Karpas-422 (cell line): ENCODE measurements at places on chromosomes 6 and 20. TPM values are rescaled to one million over a fixed set of nuclear protein-coding genes. Genes with fewer than 3 reads are reported as not detected.

DNA sequence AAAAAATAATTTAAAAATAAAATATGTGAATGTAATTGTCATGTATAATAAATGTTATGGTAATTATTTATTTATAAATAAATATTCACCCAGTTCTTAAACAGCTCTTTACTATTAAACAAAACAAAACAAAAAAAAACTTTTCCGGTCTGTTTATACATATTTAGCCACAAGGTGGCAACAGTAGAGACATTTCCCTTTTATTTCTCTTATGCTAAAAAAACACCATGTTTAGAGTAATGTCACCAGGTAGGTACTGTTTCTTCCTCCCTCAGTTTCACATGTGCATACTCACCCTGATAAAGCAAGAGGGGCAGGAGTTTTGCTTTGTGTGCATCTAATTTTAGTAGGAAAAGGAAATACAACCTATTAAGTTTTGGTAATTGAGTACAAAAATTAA, 610.4 kb upstream of the IMPG1 start:
- peak; percentile 57 for DNase-seq

DNA sequence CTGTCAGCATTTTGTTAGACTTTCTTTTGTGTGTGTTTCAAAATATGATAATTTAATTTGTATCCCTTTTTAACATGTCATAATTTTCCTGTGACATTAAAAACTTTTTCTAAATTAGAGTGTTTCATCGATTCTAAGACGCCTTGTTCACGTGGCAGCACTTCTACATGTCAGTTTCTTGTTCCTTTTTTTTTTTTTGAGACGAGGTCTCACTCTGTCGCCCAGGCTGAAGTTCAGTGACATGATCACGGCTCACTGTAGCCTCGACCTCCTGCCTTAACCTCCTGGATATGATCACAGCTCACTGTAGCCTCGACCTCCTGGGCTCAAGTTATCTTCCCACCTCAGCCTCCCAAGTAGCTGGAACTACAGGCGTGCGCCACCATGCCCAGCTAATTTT, 27.6 kb upstream of the ADRM1 start:
- DNase-seq = no peak

The ACOT8 gene
- 93.7 and 96.4 TPM in 2 replicates for total RNA-seq

GRCh38 chr6:95417856-95418255, 159.5 kb upstream of the MANEA start:
- DNase-seq = no peak

The DZANK1 gene
- total RNA-seq = 27.9 and 35.6 TPM in 2 replicates

The VSX1 gene
- not detected in 2 replicates for total RNA-seq

The OR2J3 gene
- total RNA-seq = not detected in 2 replicates

DNA sequence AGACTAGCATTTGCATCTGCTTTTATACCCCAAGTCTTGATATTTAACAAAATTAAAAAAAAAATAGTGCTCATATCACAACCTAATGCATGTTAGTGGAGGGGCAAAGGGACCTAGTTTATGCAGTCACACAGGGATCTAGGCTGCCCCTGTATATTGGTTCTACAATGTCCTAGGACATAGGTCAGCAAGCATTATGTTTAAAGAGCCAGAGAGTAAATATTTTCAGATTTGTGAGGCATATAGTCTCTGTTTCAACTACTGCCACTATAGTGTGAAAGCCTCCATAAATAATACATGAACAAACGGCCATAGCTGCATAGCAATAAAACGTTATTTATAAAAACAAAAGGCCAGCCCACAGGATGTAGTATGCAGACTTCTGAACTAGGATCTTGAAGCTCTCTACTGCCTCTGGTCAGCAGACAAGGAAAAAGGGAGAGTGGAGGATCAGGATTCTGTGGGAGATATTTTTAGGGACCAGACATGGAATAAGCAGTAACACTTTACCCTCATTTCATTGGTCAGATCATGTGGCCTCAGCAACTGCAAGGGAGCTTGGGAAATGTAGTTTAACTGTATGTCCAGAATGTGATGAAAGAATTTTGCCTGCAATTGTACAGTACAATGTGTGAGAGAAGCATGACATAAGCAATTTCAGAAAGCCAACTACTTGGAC, 414.2 kb upstream of the SPTLC3 start:
- no peak for DNase-seq

GRCh38 chr6:41682497-41683272, 44.4 kb downstream of the MDFI start:
- DNase-seq = no peak

DNA sequence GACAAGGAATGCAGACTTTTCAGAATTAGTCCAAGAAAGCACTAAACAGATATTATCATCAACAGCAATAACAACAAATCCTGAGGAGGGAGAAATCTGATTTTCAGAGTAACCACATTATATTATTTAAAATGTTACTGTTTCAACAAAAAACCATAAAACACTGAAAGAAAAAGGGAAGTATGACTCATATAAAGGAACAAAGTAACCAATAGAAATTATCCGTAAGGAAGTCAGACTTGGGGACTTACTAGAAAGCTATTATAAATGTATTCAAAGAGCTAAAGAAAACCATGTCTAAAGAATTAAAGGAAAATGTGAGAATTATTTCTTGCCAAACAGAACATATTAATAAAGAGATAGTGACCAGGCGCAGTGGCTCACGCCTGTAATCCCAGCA, 98.1 kb downstream of the MYLK4 start:
- no peak for DNase-seq

GRCh38 chr6:139988685-139989084, 614.2 kb upstream of the CITED2 start:
- no peak for DNase-seq

GRCh38 chr6:125745281-125746018, 4.0 kb upstream of the HEY2 start:
- no peak for DNase-seq

The ADGRF1 gene
- total RNA-seq = not detected in 2 replicates

The RSPH4A gene
- total RNA-seq = 0.51 TPM in 1 of 2 replicates, not detected in the other

The RMND1 gene
- 25.3 and 31.0 TPM in 2 replicates for total RNA-seq

DNA sequence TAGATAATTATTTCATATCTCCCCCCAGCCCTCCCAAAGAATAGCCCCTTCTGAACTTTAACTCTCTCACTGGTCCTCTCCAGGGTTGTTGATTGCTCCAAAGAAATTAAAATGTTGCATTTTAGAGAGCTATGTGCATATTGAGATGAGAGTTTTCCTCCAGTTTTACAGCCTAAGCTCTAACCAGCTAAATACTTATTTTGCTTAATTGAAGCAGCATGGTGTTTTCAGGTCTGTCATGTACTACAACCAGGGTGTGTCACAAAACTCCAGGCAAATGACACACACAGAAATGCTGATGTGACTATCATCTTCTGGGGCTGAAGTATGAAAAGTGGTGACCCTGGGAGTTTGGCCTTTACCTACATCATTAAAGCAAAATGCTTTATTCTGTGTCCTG, 196.8 kb upstream of the STXBP5 start:
- no peak for DNase-seq

DNA sequence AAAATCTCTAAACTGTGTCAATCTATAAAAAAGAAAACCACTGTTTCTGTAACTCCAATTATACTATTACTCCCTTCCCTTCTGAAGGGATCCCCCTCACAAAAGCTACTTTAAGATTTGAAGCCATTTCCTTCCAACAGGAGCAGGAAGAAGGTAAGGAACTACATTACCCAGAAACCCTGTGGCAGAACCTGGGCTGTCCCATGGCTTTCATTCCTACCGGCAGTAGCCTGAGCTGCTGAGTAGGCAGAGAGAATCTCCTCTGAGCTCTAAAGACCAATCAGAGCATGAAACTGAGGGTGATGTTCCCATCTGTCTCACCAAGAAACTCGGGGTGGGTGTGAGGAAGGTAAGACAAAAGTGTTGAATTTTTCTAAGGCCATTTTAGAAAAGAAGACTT, 108.0 kb upstream of the LRFN2 start:
- peak; percentile 66 for DNase-seq

The TFAP2C gene
- total RNA-seq = not detected in 2 replicates

- DNase-seq = peak; percentile 61
Observed at GRCh38 chr20:41141153-41141815, 3.9 kb downstream of the PLCG1 start.

GRCh38 chr6:160387916-160388643, 39.9 kb downstream of the SLC22A3 start:
- DNase-seq = no peak

DNA sequence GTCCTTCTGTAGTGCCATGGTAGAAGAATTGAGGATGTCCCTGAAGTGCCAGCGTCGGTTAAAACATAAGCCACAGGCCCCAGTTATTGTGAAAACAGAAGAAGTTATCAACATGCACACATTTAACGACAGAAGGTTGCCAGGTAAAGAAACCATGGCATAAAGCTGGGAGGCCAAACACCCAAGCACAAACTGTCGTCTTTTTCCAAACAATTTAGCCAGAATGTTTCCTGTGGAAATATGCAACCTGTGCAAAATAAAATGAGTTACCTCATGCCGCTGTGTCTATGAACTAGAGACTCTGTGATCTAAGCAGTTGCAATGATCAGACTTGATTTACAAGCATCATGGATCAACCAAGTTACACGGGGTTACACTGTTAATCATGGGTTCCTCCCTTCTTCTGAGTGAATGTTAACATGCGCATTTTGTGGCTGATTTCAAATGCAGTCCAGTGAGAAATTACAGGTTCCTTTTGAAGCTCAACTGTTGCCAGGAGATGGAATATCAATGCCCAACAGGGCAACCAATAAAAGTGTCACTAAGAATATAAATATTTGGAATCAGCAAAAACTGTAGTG, 674.9 kb downstream of the GRIK2 start:
- DNase-seq = no peak

The UBE2C gene
- 124 and 141 TPM in 2 replicates for total RNA-seq

GRCh38 chr6:167664678-167665660, 161.7 kb upstream of the AFDN start:
- no peak for DNase-seq

- DNase-seq = no peak
Observed at GRCh38 chr20:11001764-11002540, 328.2 kb upstream of the JAG1 start.

The PIGU gene
- total RNA-seq = 13.0 and 18.4 TPM in 2 replicates

DNA sequence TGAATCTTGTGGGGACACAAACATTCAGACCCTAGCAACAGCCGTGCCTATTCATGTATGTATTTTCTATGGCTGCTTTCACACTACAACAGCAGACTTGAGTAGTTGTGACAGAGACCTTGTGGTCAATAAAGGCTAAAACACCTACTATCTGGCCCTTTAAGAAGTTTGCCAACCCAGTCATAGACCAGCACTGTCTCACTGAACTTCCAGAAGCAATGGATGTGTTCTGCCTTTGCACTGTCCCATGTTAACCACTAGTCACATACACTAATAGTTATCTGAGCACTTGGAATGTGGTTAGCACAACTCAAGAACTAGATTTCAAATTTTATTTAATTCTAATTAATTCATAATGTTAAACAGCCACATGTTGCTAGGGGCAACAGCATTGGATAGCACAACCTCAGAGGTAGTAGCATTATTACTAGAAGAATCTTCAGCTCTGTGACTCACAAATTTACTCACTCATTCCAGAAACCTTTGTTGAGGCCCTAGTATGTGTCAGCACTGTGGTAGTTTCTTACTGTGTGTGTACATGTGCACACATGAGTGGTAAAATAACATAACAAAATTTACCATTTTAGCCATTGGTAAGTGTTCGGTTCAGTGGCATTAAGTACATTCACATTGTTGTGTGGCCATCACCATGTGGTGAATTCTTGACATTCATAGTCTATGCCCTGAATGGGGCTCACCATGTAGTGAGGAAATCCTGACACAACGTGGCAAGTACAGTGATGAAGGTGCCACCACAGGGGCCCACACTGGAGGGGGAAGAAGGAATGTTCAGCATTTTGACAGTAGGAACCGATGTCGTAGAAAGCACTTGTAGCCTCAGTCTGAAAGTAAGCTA, 107.3 kb downstream of the CEP57L1 start:
- DNase-seq = no peak

DNA sequence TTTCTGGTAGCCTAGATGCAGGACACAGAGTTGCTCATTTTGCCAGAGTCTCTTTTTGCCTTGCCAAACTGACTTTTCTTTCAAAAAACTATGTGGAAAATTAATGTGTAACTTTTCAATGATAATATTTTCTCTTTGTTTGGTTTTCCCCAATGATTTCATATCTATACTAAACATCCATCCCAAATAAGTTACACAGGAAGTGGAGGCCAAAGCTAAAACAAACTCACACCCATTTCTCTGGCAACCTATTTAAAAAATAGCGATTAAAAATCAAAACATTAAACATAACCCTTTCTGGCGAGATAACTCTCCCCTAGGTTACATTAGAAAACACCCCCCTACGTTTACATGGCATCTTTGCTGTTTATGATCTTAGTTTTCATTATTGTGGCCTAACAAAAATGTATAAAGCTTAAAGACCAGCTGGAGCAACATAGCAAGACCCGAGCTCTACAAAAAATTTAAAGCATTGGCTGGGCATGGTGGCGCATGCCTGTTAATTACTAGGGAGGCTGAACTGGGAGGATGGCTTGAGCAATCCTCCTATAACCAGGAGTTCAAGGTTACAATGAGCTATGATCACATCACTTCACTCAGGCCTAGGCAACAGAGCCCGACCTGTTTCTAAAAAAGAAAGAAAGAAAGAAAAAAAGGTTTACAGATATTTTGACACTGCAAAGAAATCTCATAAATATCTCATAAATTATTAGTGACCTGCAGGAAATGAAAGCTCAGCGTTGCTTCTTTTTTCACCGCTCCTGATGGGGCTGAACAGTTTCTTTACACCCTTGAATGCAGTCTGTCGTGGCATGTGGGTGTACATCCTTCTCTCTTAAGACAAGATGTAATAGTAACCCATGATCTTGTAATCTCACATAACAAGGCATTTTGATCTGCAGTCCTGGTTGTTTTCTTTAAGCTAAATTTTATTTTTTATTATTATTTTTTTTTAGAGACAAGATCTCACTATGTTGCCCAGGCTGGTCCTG, 32.8 kb upstream of the CEP85L start:
- no peak for DNase-seq

- DNase-seq = no peak
Observed at GRCh38 chr6:135904666-135905065, 53.2 kb downstream of the PDE7B start.

- DNase-seq = peak; percentile 43
Observed at GRCh38 chr6:111487661-111488060, 4.6 kb upstream of the REV3L start.

- no peak for DNase-seq
Observed at GRCh38 chr6:169868458-169868857, 117.0 kb downstream of the ERMARD start.
